ENCODE measurements at places on chromosomes 7 and 10.
A peak's percentile ranks its signal among the peaks of the same experiment; 100 is the strongest.

- ATAC-seq: no peak
Observed at GRCh38 chr10:109960682-109961081, 37.4 kb upstream of the XPNPEP1 start.

DNA sequence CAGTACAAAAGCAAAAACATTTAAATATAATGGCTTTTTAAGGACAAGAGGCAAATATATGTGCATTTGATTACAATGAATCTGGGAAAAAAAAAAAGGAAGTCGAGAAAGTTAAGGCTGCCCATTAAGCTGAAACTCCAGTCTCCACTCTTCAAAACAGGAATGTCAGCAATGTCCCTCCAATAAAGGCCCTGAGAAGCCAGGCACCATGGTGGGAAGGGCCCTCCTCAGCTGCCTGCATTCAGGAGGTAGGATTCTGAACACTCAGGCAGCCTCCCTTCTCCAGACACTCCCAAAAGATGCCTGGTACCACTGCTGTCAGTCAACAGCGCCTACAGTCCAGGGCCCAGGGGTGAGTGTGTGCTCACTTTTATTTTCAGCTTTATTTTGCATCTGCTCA is 121.3 kb upstream of the MGMT start:
- no peak for ATAC-seq

GRCh38 chr7:142587578-142588191 is 161.6 kb upstream of the PRSS1 start:
- ATAC-seq: peak; percentile 87

- no peak for ATAC-seq
Observed at GRCh38 chr10:23205972-23206642, 14.0 kb downstream of the PTF1A start.

Measured in SK-N-SH treated with all-trans-retinoic acid at 6 μM for 48 hours (cell line).